ENCODE measurements at places on chromosomes 11 and 22.

- no peak overlapping the region for H3K4me3 ChIP-seq
- no peaks in the 10 kb centered on the region for H3K36me3 ChIP-seq
- peaks cover 25% of the 10 kb centered on the region for H3K27me3 ChIP-seq
- peaks cover 16% of the 10 kb centered on the region for H3K4me1 ChIP-seq
- H3K27ac ChIP-seq = no peak overlapping the region
Observed at GRCh38 chr22:43337385-43337784, 5.8 kb downstream of the SCUBE1 start.

GRCh38 chr22:25726241-25726640, 15.7 kb upstream of the MYO18B start:
- no peaks in the 10 kb centered on the region for H3K36me3 ChIP-seq
- H3K27me3 ChIP-seq = no peaks in the 10 kb centered on the region
- H3K27ac ChIP-seq = no peak overlapping the region

DNA sequence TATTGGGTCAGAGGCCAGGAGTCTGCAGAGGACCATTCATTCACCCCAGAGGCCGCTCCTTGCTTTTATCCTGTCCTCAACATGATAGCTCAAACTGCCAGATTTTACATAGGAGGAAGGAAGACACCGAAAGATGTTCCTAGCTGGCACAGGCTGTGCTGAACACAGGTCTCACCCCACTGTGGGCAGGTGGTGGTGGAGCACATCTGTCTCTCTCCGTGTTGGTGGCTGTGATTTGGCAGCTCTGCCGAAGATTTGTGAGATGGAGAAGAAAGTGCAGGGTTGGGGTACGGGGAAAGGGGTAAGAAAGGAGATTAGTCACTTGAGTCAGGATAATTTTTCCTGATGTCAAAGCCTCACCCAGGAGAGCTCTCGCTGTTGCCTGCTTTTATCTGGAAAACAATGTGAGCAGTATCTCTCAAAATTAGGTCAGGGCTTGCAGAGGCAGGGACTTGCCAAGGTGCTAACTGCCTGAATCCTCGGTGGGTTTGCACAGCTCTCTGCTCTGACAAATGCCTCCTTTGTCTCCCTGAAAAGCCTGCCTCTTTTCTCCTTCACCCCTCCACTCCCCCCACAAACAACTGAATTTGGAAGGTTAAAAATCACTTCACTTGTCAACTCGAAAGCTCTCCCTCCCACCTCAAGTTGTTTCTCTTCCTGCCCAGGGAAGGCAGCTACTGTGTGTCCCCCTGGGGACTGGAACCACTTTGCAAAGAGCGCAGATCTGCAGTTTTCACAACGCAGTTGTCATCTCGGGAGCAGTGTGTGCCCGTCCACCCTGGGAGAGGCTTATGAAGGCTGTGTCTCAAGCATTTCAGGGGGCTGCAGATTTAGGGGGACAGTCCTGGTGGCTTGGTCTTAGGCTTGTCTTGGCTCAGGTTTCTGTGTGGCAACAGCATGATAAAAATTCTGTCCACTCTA, 299.7 kb downstream of the ST3GAL4 start:
- H3K27ac ChIP-seq = peak overlapping the region; percentile 27
- H3K4me3 ChIP-seq = no peak overlapping the region
- no peaks in the 10 kb centered on the region for H3K27me3 ChIP-seq
- H3K36me3 ChIP-seq = no peaks in the 10 kb centered on the region

GRCh38 chr22:32950366-32950765, 107.8 kb downstream of the SYN3 start:
- H3K4me1 ChIP-seq = peaks cover 8% of the 10 kb centered on the region
- no peak overlapping the region for H3K27ac ChIP-seq
- no peak overlapping the region for H3K4me3 ChIP-seq
- H3K36me3 ChIP-seq = no peaks in the 10 kb centered on the region
- no peaks in the 10 kb centered on the region for H3K27me3 ChIP-seq

- H3K36me3 ChIP-seq = no peaks in the 10 kb centered on the region
- no peak overlapping the region for H3K27ac ChIP-seq
- peak; percentile 57 for DNase-seq
- peaks cover 100% of the 10 kb centered on the region for H3K27me3 ChIP-seq
- peaks cover 24% of the 10 kb centered on the region for H3K4me1 ChIP-seq
- H3K4me3 ChIP-seq = peak overlapping the region; percentile 59
Observed at GRCh38 chr11:82732734-82733443, 775 bp downstream of the FAM181B start.

GRCh38 chr22:50357222-50357621, 14.1 kb downstream of the PPP6R2 start:
- no peaks in the 10 kb centered on the region for H3K4me1 ChIP-seq
- no peaks in the 10 kb centered on the region for H3K36me3 ChIP-seq
- no peak overlapping the region for H3K4me3 ChIP-seq
- H3K27me3 ChIP-seq = no peaks in the 10 kb centered on the region
- DNase-seq = no peak

DNA sequence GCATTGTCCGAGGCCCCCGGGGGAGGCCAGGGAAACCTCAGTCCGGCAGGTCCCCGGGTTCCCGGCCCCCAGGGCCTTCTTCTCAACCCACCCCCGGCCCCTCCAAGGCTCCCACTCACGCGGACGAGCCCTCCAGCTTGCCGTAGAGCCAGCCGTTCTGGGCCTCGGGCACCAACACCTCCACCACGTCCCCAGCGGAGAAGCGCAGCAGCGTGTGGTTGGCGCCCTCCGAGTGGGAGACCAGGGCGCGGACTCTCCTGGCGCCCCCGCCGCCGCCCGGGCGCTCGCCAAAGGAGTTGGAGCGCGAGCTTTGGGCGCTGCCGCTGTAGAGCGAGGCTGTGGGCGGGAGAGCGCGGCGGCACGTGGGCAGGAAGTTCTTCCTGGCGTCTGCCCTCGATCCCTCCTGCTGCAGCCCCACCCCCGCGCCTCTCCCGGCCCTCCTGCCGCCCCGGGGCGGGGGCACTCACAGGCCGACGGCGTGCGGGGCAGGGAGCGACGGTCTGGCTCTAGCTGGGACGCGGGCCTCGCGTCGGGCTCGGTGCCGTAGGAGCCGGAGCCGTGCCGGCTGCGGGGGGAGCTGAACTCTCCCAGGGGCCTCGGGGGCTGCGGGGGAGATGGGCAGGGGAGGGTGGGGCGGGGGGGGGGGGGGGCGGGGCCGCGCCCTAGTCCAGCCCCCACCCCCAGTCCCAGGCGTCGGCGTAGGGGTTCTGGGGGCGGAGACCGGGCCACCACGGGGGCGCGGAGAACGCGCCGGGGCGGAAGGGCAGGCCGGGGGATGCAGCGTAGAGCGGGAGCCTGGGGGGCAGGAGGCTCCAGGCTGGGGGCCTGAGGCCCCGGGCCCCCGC, 4.9 kb upstream of the SLC16A8 start:
- peaks cover 22% of the 10 kb centered on the region for H3K4me1 ChIP-seq
- peaks cover 9% of the 10 kb centered on the region for H3K27me3 ChIP-seq
- DNase-seq = no peak
- H3K4me3 ChIP-seq = no peak overlapping the region
- no peaks in the 10 kb centered on the region for H3K36me3 ChIP-seq

DNA sequence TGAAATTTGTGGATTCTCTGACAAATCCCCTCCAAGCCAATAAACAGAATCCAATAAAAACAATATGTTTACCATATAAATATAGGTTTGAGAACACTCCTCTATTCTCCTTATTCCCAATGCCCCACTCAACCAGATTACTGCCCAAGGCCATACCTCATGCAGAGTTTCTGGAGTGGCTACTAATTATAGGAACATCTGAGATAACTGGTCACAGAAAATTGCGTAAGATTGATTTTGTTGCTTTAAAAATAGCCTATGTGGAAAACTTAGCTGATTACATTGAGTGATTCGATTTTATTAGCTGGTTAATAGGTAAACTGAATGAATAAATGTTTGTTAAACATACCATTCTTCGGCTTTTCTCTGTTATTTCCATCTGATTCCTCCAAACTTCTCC, 48.0 kb downstream of the ME3 start:
- no peaks in the 10 kb centered on the region for H3K36me3 ChIP-seq
- DNase-seq = no peak
- H3K27me3 ChIP-seq = no peaks in the 10 kb centered on the region
- H3K4me1 ChIP-seq = no peaks in the 10 kb centered on the region
- H3K4me3 ChIP-seq = no peak overlapping the region

- peak overlapping the region; percentile 91 for H3K4me3 ChIP-seq
- H3K4me1 ChIP-seq = peaks cover 12% of the 10 kb centered on the region
- no peak overlapping the region for H3K27ac ChIP-seq
- no peaks in the 10 kb centered on the region for H3K27me3 ChIP-seq
- H3K36me3 ChIP-seq = no peaks in the 10 kb centered on the region
Observed at GRCh38 chr11:76861490-76861953, 804 bp downstream of the ACER3 start.

Data from neural progenitor cell (in vitro differentiated cells).